ENCODE measurements at places on chromosomes 6 and 20.

GRCh38 chr20:13665709-13666395 is 27.1 kb upstream of the TASP1 start:
- no peak for DNase-seq

GRCh38 chr6:131164506-131164905 is 29.2 kb downstream of the AKAP7 start:
- DNase-seq: no peak

DNA sequence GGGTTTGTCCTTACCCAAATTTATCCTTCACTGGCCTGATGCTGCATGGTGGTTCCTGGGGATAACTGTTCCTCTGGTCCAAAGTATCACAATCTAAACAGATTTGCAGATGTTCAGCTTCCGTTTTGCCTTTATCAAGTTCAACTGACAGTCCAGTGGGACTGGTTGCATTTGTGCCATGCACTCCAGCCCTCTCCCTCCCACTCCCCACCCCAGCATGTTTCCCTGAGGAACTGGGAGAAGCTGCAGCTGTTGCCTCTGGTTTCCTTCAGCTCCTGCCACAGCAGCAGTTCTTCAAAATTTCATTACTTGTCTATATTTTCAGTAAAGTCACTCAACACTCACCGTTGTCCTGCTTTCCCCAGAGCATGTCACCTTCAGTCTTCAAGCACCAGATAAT is 39.5 kb upstream of the KIF16B start:
- no peak for DNase-seq

DNA sequence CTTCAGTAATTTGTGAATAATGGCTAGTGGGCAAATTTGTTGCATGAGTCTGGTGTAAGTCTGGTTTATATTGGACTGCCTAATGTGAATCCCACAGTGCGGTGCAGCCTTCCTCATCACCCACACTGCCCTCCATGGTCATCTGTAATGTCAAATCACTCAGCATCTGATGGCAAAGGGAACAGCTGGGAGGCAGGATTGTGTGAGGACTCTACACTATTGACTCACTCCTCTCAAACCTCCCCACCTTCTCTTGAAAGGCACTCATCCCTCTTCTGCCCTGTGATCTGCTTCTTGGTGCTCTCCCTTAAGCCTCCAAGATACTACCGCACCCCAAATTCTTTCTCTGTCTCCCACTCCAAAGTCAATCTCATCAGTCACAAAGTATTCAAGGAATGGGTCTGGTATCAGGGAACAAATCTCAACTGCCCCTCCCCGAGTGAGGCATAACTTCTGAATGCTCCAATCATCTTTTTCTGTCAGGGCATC is 146.0 kb upstream of the BEND6 start:
- DNase-seq: no peak

DNA sequence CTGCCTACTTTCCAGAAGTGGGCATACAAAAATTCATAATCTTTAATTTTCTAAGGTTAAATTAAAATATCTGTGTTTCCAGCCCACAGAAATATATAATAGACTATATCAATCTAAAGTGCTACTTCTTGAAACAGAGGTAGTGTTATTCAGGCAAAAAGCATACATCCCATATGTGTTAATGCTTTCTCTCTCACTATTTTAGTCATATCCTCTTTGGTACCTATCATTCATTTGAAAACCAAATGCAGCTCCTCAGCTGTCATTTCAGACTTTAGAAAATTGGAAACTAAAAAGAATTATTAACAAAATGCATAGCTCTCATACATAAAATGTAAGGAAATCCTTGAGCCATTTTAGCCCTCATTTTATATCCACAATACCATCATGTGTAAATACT is 925 bp downstream of the FHL5 start:
- no peak for DNase-seq

- no peak for DNase-seq
Observed at GRCh38 chr20:63831993-63832686, 1.1 kb upstream of the ZBTB46 start.

DNA sequence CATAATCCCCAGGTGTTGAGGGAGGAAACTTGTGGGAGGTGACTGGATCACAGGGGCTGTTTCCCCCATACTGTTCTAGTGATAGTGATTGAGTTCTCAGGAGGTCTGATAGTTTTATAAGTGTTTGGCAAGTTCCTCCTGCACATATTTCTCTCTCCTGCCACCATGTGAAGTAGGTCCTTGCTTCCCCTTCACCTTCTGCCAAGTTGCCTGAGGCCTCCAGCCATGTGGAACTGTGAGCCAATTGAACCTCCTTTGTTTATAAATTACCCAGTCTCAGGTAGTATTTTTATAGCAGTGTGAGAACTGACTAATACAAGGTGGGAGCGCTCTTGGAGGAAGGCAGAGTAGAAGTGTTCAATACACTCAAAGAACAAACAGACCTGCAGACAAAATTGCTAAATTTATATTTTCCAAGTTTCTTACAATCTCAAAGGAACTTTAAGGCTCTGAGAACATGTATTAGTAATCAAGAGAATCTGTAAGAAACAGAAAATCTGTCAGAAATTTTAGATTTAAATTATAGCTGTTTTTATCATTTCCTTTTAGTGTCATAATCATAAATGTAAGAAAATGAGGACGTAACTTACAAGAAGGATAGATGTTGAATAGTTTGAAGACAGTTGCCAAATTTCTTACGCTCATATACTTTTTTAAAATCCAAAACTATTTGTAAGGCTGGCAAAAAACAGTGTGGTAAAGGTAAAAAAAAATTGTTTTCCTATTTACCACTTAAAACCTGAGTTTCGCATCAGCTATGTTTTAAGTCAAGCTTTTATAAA is 77.7 kb downstream of the ASCC3 start:
- DNase-seq: no peak

GRCh38 chr6:113120224-113120581 is 736.9 kb upstream of the MARCKS start:
- no peak for DNase-seq

GRCh38 chr20:57879779-57880570 is 170.2 kb upstream of the PMEPA1 start:
- no peak for DNase-seq

DNA sequence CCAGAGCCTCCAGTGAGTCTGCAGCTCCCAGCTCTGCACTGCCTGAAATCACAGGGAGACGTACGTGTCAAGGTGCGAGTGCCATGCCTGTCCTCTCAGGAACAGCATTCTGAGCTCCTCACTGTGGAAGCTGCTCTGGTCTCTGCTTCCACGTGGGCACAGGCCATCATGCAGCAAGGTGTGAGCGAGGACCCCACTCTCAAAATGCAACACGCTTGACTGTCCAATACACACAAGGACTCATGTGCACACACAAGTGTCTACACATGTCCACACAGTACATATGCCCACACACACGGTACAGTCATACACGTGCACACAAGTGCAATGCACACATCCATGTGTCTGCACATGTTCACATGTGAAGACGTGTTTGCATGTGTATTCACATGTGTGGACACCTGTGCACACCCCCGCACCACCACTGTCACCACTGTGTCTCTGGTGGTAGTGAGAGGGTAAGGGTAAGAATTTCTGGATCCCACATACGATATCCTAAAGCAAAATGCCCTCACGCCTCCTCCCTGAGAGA is 260.5 kb downstream of the DLL1 start:
- no peak for DNase-seq

GRCh38 chr6:39377539-39377950 is 55.0 kb upstream of the KCNK16 start:
- no peak for DNase-seq

DNA sequence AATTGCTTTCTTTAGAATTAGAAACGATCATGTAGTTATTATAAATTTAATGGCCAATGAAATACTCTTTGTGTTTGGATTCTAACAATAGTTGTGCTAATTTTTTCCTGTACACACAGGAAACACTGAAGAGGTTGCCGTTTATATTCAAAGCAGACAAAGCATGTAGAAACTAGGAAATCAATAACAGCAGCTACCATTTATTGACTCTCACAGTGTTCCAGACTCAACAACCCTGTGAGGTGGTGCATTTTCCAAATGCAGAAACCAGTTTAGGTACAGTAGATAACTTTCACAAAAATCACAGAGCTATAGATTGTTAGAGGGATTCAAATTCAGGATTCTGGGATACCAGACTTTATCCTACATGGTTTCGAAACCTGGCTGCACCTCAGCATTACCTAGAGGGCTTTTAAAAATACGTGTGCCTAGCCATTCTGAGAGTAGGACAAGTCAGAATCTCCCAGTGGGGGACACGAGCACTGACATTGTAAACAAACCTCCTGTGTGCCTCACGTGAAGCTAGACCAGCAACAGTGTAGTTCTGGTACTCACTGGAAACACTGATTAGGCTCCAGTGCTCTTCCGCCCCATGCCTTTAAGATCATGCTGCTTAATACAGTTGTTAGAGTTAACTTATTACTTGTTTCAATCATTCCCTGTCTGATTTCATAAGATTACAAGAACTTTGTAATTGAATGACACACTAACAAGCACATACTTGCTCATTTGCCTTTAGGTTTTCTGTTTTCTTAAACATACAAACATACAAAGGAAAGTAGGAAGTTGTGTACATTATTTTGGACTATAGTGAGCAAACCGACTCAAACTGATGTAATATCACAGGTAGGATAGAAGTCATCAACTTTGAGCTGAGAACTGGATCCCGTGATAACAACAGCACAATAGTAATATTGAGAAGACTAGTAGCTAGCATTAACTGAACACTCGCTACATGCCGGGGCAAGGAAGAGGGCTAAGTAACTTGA is 65.8 kb downstream of the MAP3K4 start:
- no peak for DNase-seq

GRCh38 chr6:91678679-91679446 is 1092.0 kb upstream of the MAP3K7 start:
- DNase-seq: no peak

DNA sequence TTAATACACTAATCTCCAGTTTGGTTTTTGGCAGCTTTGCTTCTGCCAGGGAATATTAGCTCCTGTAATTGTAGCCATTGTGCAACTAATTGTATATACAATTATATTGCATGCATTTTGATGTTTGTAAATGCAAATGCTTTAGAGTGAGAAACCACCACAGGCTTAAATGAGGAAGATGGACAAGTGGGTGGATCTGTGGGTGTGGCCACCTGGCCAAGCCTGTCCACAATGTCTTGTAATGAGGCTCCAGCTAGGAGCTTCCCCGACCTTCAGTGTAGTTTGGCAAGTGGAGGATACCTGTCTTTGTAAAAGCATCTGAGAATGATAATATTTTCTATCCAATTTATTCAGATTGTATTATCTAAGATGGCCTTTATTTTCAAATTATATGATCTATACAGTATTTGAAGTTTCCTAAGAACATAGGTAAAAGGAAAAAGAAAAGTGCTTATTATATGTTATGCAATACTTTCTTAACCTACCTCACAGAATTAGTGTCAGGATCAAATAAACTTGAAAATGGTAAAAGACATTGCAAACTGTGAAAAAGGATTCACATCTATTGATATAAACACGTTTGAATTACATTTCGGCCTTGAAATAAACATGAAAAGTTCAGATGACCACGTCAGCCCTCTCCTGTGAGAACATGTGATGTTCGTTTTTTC is 49.3 kb upstream of the ARID1B start:
- DNase-seq: no peak

GRCh38 chr6:169139179-169139971 is 114.3 kb downstream of the THBS2 start:
- DNase-seq: no peak

DNA sequence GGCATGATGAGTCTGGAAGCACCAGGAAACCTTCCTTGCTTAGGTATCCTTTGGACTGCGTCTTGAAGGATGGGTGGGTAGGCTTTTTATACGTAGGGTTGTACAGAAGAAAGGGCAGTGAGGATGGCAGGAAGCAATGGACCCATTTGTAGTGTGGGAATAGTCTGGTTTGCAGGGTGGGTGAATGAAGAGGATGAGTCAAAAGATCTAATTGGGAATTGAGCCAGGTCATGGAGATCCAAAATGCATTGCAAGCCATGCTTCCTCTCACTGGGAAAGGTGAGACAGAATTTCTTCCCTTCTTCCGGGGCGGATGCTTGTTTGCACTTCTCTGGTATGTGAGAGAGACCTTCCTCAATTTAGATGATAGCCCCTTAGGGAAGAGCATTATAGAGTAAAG is 10.1 kb upstream of the BTBD3 start:
- DNase-seq: no peak

GRCh38 chr6:13026557-13026956 is 301.8 kb downstream of the TBC1D7 start:
- no peak for DNase-seq

GRCh38 chr6:163720005-163720404 is 305.5 kb downstream of the QKI start:
- DNase-seq: no peak

DNA sequence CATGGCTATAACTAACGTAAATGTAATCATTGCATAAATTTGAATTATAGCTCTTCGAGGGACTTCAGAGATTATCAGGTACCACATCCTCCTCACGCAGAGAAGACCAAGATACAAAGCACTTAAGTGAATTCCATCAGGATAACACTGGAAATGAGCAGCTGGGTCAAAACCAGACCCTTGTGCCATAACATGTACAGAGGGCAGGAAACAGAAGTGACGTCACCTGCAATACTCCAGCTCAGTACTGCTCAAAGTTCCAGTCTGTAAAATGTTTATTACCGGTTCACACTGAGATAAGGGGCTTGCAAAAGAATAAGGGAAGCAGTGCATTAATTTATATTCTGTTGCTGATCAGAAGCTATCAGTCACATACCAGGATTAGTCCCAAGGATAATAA is 45.8 kb downstream of the RGS17 start:
- DNase-seq: no peak

GRCh38 chr20:42193119-42193518 is 574.9 kb upstream of the CHD6 start:
- DNase-seq: no peak

DNA sequence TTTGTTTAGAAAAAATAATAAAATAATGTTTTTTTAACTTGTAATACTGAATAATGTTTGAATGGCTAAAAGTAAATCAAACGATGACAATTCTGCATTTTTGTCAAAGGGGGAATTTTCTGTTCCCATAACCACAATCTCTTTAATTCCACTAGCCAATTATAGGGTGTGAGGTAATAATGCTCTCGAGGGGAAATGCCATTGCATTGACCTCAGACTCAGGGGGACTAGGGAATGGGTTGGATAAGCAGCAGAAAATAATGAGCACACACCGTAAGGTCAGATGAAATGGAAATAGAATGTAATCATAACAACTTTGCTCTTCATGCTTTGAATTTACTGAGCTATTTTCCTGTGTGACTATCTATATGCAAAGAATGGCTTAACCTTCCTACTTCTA is 584.7 kb downstream of the RFPL4B start:
- no peak for DNase-seq

- DNase-seq: no peak
Observed at GRCh38 chr6:82989736-82990290, 75.8 kb downstream of the UBE3D start.

GRCh38 chr20:39812116-39812515 is 850.0 kb downstream of the DHX35 start:
- DNase-seq: no peak

- no peak for DNase-seq
Observed at GRCh38 chr20:845226-845868, 11.8 kb downstream of the FAM110A start.

GRCh38 chr6:52074155-52074554 is 13.3 kb downstream of the PKHD1 start:
- no peak for DNase-seq

All from stimulated activated CD4-positive, alpha-beta T cell treated with anti-CD3 and anti-CD28 coated beads, TNF-alpha, amount 100 ng/mL, for 24 hours (primary cell).